ENCODE measurements at places on chromosomes 2 and 18. TPM values are rescaled to one million over a fixed set of nuclear protein-coding genes. Genes with fewer than 3 reads are reported as not detected.

The DYNC1I2 gene
- total RNA-seq: 148 TPM

The SLC9A4 gene
- total RNA-seq: not detected

The RGPD4 gene
- not detected for total RNA-seq

The FARP2 gene
- 29.6 TPM for total RNA-seq

The ALK gene
- not detected for total RNA-seq

The ESCO1 gene
- 16.9 TPM for total RNA-seq

Measured in epithelial cell of umbilical artery (primary cell).